Left renal pelvis (tissue), 4 donors: ENCODE measurements at places on chromosomes 11 and 22. TPM values are rescaled to one million over a fixed set of nuclear protein-coding genes. Genes with fewer than 3 reads are reported as not detected.

DNA sequence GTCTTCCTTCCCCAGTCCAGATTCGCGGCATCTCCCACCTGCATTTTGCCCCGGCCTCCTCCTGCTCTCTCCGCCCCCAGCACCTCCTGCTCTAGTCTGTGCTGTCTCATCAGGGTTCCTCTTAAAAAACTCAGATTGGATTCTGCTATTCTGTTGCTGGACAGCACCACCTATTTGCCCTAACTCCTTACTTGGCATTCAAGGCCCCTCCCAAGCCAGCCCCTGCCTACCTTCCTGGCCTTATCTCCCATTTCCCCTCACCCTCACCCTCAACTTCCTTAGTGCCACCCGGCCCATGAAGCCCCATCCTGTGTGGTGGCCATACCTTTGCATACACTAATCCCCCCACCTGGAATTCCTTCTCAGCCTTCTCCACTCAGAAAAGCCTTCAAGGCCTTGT, 59.9 kb upstream of the PRDM11 start:
- no peak for DNase-seq

Gene EMID1
- polyA plus RNA-seq = 7.7 TPM

GRCh38 chr22:42284643-42285181, 14.3 kb upstream of the TCF20 start:
- DNase-seq = no peak

Gene FREY1
- 0.73 TPM for polyA plus RNA-seq

Gene SERHL2
- polyA plus RNA-seq = 8.0 TPM

- no peak for DNase-seq
Measured at GRCh38 chr11:65505466-65506289, 6.8 kb downstream of the MALAT1 start.

DNA sequence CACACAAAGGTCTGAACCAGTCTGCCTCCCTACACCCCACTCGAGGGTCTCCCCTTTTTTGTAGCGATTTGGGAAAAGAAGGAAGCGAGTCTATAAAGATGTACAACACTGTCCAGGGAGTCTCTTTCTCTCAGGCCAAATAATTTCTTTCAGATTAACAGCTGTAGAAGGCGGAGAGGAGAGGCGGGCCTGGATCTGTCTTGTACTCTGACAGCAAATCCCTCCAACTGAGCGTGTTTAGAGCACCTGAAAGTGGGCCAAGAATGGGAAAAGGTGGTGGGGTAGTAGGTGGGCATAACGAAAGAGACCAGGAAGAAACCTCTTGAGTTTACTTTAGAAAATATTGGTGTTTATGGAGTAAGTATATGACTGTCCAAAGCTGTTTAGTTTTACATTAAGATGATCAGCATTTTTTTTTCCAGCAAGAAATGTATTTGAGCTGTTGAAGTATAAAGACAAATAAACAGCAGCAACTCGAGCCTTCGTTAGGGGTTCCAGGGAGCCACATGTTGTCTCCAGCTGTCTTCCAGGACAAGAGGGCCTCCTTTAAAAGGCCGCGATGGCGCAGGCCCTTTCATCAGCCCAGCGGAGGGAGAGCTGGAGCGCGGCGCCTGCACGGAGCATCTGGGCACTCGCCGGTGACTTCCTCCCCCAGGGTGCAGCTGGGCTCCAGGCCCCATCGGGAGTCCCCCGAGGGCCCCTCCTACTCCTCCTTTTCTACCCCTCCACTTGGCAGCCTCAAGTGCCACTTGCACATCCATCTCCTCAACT, 34.9 kb downstream of the SCUBE1 start:
- no peak for DNase-seq

- DNase-seq = no peak
Measured at GRCh38 chr11:88420165-88420791, 82.7 kb upstream of the CTSC start.

GRCh38 chr11:13238879-13239514, 38.6 kb upstream of the BMAL1 start:
- no peak for DNase-seq

GRCh38 chr11:33005175-33005574, 10.5 kb upstream of the DEPDC7 start:
- no peak for DNase-seq
